Cardiac atrium fibroblast (primary cell): ENCODE measurements at places on chromosomes 12 and 14. TPM values are rescaled to one million over a fixed set of nuclear protein-coding genes. Genes with fewer than 3 reads are reported as not detected.

Gene PARPBP
- 1.8 and 5.0 TPM in 2 replicates for total RNA-seq

Gene RD3L
- not detected in 2 replicates for total RNA-seq

Gene SERPINA10
- not detected in 2 replicates for total RNA-seq

Gene GLT1D1
- not detected in 2 replicates for total RNA-seq

Gene SNRNP35
- 4.2 and 10.4 TPM in 2 replicates for total RNA-seq

Gene PABPN1
- 41.1 and 57.9 TPM in 2 replicates for total RNA-seq

Gene CLEC14A
- 32.9 and 85.9 TPM in 2 replicates for total RNA-seq

Gene P2RX2
- not detected in 2 replicates for total RNA-seq

Gene KRT86
- total RNA-seq: 0.54 TPM in 1 of 2 replicates, not detected in the other
